ENCODE measurements at places on chromosomes 1 and 21.

GRCh38 chr1:9183898-9184297, 50.7 kb upstream of the H6PD start:
- no peak for DNase-seq

DNA sequence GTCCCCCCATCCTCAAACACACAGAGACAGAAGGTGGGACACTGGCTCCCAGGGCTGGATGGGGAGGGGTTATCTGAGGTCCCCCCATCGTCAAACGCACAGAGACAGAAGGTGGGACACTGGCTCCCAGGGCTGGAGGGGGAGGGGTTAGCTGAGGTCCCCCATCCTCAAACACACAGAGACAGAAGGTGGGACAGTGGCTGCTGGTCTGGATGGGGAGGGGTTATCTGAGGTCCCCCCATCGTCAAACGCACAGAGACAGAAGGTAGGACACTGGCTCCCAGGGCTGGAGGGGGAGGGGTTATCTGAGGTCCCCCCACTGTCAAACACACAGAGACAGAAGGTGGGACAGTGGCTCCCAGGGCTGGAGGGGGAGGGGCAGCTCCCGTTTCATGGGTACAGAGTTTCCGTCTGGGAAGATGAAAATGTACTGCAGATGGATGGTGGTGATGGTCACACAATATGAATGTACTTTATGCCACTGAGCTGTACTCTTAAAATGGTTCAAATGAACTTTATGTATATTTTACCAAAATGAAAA, 69.2 kb downstream of the SCCPDH start:
- DNase-seq = no peak

DNA sequence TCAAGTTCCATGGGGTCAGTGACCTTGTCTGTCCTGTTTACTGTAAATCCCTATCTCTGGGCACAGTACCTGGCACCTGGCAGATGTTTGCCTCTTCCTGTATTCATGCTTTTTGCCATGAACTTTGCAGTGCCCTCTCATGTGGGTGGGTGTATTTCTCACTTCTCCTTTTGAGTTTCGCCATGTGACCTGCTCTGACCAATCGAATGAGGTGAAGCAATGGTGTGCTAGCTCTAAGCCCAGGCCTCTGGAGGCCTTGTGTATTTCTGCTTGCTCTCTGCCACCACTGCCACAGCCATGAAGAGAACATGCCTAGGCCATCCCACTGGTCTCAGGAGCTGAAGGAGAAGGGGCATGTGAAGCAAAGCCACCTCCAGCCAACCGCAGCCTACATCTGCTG, 185.5 kb upstream of the ZC3H12A start:
- DNase-seq = no peak

DNA sequence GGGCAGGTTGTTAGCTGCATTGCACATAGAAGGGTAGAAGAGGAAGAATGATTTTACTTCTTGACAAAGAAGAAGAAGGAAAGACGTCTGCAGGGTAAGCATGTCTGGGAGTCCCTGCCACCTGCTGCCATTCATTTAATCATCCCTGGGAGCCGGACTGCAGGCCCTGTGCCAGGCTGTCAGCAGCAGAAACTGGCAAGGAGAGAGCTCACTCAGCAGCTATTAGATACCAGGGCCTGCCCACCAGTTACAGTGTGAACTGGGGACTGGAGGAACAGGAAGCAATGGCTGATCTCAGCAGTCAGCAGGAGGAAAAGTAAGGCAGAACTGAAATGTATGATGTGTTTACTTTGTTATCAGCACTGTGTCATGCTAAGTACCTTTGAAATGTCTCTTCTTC, 75.7 kb upstream of the C1orf87 start:
- DNase-seq = no peak

- no peak for DNase-seq
Observed at GRCh38 chr1:58999676-59000075, 215.8 kb upstream of the JUN start.

GRCh38 chr1:29172415-29172939, 9.2 kb downstream of the SRSF4 start:
- DNase-seq = no peak

- DNase-seq = no peak
Observed at GRCh38 chr1:15215116-15215515, 31.9 kb upstream of the FHAD1 start.

GRCh38 chr1:10890491-10891071, 94.1 kb upstream of the CASZ1 start:
- no peak for DNase-seq

DNA sequence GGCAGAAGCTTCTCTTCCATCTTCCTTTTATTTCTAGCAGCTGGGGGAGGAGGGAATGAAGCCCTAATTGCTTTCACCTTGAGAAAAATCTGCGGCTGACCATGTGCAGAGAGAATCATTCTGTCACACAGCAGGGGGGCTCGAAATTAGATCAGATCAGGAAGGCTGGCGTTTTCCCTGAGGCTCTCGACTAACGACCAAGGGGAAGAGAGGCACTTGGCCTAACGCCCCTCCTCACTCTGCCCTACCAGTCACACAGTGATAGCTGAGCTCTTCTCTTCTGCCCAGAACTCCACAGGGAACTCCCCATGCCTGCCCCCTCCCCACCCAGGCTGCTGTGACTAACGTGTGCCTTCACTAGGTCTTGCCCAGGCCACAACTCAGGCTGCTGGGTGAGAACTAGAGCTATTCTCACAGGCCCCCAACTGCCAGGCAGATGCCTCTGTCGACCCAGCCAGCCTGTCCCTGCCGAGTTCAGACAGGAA, 26.5 kb upstream of the KHDRBS1 start:
- DNase-seq = no peak

DNA sequence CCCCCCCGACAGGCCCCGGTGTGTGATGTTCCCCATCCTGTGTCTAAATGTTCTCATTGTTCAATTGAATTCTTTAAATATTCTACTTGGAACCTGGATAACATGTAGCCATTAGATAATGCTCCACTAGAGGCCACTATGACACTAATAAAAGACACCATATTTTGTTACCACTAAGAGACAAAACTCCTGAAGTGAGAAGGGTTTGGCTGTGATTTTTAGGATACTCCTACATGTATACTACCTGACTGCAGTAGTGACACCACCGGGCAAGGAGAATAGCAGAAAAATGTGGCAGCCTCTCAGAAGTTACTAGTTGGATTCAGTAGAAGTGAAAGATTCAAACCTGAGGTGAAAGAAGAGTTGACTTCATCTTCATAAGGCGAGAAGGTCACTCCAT, 36.0 kb downstream of the F5 start:
- DNase-seq = peak; percentile 24

DNA sequence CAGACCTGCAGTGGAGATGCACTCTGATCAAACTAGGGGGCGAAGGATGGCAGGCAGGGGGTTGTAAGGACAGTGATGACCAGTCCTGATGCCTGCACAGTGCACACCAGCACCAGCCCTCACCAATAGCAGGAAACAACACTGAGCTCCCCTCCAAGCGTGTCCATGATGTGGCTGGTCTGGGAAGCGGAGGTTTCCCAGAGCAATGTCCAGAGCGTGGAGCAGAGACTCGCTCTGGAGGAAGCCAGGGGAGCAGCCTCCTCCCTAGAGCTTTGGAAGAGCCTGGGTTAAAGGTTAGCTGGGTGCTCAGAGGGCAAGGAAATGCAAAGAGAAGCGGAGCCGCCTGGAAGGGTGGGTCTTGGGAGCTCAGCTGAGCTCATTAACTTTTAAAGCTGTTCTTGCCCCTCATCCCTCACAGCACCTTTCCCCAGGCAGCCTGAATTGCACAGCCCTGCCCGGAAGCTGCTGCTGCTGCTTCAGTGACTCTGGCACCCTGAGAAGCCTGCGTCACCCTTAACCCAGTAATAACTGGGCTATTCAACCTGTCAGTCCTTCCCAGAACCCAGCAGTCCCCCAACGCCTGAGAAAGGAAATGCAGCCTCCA, 162.2 kb upstream of the RAB4A start:
- DNase-seq = no peak

DNA sequence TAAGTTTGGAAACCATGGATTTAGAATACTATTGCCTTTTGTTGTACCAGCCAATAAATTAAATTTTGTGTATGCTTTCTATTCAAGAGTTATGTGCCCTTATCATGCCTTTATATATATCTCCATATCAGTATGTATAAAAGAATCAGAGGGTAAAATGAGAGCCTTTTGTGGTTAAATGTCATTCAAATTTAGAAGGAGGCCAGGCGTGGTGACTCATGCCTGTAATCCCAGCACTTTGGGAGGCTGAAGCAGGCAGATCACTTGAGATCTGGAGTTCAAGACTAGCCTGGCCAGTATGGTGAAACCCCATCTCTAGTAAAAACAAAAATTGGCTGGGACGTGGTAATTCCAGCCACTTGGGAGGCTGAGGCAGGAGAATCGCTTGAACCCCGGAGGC, 88.9 kb downstream of the XPR1 start:
- DNase-seq = no peak

GRCh38 chr1:235583511-235584001, 66.0 kb downstream of the GNG4 start:
- no peak for DNase-seq

GRCh38 chr1:85220756-85221201, 20.0 kb upstream of the SYDE2 start:
- DNase-seq = peak; percentile 66

- DNase-seq = peak; percentile 70
Observed at GRCh38 chr1:22773981-22774832, 63.6 kb downstream of the EPHB2 start.

GRCh38 chr21:24897883-24898282, 709.4 kb downstream of the MRPL39 start:
- no peak for DNase-seq

DNA sequence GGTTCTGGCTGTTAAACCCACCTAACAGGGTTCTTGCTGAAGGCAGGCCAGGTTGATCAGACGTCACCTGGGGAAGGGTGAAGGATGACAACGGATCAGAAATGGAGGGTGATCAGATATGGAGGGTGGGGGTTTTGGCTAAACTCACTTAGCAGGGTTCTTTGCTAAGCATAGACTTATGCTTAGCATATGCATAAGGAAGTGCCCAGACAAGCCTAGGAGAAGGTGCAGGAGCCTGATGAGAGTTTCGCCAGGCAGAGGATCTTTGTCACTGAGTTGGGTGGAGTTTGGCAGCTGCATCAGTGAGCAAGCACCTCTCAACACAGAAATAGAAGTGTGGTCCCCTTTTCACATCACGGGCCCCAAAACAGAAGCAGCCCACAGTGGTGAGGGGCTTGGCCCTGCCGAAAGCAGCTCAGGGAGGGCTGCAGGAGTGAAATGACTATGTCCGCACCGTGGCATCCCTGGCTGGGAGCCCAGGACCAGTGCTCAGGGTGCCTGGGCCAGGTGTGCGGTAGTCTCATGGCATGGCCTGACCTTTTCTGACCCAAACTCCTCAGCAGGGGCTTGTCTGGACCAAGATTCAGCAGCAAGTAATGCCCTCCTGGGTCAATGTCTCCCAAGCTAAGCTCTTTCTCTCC, 101.6 kb downstream of the AJAP1 start:
- no peak for DNase-seq

DNA sequence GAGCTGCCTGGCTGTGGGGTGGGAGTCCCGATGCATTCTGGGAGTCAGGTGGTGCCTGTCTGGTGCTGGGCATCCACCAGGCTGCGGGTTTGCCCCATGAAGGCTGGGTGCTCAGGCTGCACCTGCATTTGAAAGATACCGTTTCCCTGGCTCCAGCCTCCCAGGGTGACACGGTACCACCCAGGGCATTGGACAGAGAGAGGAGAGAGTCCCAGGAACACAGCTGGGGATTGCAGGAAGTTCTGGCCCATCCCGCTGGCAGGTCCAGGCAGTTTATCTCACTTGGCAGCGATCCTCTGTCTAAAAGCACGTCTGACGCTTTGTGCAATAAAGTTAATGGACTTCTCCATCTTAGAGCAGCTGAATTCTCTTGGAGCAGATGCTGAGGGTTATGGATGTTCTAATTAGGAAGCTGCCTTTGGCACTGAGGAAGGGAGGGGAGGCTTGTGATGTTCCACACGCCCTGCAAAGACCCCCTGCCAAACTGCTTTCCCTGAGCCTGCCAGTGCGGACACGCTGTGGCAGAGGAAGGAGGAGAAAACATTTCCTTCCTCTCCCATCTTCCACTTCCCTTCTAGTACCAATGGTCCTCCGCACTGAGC, 246.9 kb downstream of the GRIK3 start:
- no peak for DNase-seq

- DNase-seq = no peak
Observed at GRCh38 chr21:46597896-46598343, 7.0 kb downstream of the S100B start.

GRCh38 chr1:218538341-218538740, 193.2 kb downstream of the TGFB2 start:
- DNase-seq = no peak

DNA sequence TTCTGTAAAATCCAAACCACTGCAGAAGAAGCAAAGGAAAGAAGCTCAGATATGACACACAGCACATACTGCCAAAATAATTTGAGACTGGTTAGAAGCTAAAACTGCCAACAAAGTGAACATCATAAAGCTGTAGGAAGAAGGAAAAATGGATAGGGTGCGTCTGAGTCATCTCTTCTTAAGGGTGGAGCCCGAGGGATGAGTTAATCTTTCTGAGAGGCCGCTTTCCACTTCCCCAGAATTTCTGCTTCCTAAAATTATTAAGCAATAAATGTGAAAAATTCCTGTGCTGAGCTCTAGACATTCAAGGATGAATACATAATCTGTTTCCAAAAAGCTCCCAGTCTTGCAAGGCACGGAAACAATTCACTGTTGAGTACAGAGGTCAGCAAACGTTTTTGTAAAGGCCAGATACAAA, 20.1 kb downstream of the PPT1 start:
- DNase-seq = peak; percentile 73

DNA sequence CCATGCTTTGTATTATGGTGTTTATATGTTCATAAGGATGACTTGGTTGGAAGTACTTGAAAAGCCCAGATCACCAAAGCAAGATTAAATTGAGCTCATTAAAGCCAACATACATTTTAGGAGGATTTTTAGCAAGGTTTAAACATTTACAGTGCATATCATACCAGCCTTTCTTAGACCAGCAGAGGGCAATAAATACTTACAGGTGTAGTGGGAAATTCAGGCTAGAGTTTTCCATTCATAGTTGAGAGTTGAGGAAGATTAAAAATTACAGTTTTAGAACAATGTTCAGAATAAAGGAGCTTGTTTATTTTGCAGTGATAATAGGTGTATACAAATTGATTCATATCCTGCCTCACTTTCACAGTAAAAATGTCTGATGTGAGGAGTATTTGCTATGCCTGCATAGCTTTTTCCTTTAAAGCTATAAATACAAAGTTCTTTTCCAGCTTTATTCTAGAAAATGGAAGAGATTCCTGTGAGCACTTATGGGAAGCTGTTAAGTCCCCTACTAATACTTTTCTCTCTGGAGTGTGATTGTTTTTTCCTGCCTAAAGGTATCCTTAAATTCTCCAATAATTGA, 35.3 kb downstream of the DTL start:
- DNase-seq = peak; percentile 52

DNA sequence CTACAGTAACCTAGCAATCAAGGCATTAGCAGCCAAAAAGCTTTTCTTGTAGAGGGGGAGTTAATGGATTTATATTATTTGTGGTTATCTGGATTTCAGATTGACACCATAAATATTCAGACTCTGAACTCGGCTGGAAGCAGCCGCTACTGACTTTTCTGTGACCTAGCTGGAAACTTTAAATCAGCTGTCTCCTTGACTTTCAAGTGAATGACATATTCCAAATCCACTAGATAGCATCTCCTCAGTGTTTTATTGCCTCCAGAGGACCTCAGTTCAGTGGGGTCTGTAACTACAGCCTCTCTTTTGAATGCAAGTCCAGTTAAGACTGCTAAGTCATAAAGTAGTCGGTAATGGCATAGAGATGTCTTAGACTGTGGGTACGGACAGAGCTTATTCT, 448.5 kb downstream of the NUF2 start:
- DNase-seq = no peak

GRCh38 chr1:157996433-157996832, 3.0 kb downstream of the KIRREL1 start:
- DNase-seq = no peak

Data from fibroblast of gingiva (primary cell).